GDM1 (cell line): ENCODE measurements at places on chromosomes 16 and 17.
A peak's percentile ranks its signal among the peaks of the same experiment; 100 is the strongest.

DNA sequence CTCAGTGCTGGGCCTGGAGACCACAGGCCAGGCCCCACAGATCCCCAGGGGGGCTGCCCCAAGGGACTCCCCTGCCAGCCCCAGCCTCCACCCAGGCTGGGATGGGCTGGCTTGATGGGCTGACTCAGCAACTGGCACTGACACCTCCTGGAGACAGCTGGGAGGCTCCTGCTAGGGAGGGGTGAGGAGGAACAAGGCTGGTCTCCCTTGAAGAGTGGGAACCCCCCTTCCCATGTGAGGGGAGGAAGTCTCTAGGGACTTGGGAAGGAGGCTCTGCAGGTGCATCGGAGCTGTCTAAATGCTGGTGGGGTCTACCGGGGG lies 10.4 kb downstream of the NHERF1 start:
- peak; percentile 52 for DNase-seq

GRCh38 chr16:50946098-50946497 lies 204.2 kb downstream of the CYLD start:
- no peak for DNase-seq

DNA sequence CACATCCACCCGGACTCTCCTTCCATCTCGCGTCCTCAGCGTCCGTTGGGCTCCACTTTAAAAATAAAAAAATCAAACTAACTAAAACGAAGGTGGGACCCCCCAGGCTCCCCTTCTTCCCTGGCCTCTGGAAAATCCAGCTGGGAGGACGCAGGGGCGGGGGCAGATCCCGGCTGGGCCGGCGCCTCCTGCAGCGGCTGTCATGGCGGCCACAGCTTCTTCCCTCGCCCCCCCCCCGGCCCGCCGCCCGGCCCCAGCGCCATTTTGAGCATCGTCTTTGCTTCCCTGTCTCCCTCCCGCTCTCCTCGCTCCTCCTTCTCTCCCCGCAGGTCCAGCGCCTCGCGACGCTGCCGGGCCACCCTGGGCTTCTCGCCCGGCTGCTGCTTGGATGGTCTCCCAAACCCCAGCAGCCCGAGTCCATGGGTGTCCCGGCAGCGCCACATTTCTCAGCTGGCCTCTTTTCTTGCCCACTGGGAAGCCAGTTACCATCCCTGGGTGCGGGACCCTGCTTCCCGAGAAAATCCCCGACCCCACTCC lies 3.3 kb downstream of the HOXB2 start:
- DNase-seq: no peak

GRCh38 chr17:77750427-77751043 lies 208.0 kb upstream of the TNRC6C start:
- DNase-seq: no peak
